ENCODE measurements at places on chromosomes 16 and 17. TPM values are rescaled to one million over a fixed set of nuclear protein-coding genes. Genes with fewer than 3 reads are reported as not detected.

The G6PC1 gene
- total RNA-seq: not detected

The EPOP gene
- 2.4 TPM for total RNA-seq

The TNP2 gene
- not detected for total RNA-seq

The HES7 gene
- total RNA-seq: 0.13 TPM

The HSD3B7 gene
- 5.1 TPM for total RNA-seq

The TSNAXIP1 gene
- 0.13 TPM for total RNA-seq
